Astrocyte of the cerebellum (primary cell): ENCODE measurements at places on chromosomes 1 and 21.

DNA sequence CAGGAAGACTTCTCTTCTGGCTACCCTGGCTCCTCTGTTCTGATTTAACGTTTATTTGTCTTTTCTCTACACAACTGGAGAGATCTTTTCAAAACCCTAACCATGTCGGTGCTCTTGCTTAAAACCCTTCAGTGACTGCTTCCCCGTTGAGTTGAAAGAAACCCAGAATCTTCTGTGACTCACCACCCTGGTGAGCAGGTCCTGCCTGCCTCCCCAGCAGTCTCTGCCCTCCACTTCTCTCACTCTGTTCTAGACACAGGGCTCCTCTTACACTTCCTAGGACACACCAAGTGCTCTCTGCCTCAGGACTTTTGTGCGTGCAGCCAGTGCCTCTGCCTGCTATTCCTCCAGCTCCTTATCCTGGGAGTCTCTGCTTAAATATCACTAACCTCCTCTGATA lies 131.4 kb downstream of the IER5 start:
- DNase-seq, result no peak

DNA sequence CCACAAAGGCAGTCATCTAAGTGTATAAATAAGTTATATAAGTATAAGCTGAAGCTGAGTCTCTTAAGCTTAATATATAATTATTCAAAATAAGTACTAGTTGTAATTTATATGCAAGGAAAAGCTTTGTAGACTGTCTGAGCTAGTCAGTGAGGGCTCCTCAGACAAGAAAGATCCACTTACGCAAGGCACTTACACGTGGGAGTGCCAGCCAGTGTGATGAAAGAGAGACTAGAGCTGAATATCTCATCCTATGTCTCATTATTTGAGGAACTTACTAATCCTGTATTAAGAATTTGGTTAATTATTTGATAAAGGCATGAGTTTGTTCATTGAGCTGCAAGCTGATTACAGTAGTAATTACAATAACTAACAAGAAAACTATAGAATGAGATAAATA lies 146.9 kb downstream of the PDE4B start:
- no peak for DNase-seq

- DNase-seq, result peak; percentile 77
Measured at GRCh38 chr1:164823486-164824279, 264.7 kb downstream of the PBX1 start.

DNA sequence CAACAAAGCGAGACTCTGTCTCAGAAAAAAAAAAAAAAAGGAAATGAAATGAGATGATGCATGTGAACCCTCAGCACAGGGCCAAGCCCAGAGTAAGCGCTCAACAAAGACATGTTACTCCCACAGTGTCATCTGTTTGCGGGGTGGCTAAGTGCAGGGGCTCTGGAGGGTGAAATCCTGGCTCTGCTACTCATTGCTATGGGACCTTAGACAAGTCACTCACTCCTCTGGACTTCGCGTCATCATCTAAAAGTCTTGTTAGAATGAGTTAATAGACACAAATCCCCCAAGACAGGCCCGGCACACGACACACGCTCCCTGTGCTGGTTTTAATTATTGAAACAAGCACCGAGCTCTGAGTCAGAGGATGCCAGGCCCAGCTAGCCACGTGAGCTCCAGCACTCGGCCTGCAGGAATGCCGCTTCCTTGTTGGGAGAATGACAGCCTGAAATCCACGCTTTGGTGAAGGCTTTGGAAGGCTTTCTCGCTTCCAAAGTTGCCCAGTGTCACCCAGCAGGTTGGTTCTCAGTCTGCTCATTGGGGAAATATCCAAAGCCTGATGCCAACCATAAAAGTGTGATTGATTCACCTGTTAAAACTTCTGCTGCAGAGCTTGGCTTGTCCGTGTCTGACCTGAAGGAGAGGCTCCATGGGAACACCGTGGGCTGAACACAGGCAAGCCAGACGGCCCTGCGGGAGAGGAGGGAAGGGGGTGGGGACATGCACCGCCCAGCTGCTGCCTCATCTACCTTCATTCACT lies 36.7 kb upstream of the TARDBP start:
- DNase-seq, result peak; percentile 53

DNA sequence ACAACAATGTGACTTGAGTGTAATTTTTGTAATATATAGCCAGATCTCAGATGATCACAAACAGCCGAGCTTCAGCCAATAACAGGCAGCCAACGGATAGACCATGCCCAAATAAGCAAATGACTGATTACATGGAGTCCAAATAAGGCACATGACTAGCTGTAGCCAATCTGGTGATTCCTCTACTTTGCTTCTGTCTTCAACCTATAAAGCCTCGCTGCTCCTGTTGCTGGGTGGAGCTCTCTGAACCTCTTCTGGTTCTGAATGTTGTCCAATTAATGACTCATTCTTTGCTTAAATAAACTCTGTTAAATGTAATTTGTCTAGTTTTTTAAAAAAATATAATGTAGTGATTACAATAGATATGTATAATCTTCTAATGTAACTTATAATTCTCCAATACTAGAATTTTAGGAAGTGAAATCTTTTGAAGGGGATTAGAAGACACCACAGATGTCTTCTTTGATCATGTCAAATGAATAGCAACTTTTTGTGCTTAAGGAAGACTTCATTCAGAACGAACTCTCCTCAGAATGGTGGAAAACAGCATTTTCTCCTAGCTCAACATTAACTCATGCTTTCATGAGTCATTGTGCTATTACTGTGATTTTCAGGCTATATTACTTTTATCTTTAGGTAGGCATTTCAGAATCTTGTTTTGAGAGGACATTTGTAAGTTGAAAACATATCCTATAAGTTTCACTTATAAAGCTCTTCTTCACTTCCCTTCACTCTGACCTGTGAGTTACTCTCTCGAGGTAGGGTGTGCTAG lies 857.8 kb upstream of the B3GALT2 start:
- peak; percentile 6 for DNase-seq

DNA sequence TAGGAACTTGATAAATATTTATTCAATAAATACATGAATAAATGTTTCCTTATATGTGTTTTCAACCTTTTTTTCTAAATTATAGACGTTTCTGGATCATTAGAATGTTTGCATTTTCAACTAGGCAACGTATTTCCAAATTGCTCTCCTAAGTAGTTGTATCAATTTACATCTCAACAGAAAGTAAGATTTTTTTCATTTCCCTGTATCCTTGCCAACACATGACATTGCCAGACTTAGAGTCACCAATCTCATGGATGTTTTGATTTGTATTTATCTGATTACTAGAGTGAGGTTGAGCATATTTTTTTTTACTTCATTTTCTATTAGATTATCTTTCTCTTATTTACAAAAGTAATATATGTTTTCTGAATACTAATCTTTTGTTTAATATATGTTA lies 22.2 kb upstream of the SMG7 start:
- DNase-seq, result no peak

GRCh38 chr1:225445639-225446594 lies 18.1 kb upstream of the LBR start:
- no peak for DNase-seq

GRCh38 chr1:173097001-173097400 lies 46.3 kb upstream of the TNFSF18 start:
- DNase-seq, result no peak

GRCh38 chr1:218473522-218473921 lies 128.4 kb downstream of the TGFB2 start:
- DNase-seq, result no peak
